Stimulated activated CD4-positive, alpha-beta T cell treated with anti-CD3 and anti-CD28 coated beads, Interleukin-4, amount 100 ng/mL, for 4 hours (primary cell): ENCODE measurements at places on chromosomes 6 and 20.
A peak's percentile ranks its signal among the peaks of the same experiment; 100 is the strongest.

DNA sequence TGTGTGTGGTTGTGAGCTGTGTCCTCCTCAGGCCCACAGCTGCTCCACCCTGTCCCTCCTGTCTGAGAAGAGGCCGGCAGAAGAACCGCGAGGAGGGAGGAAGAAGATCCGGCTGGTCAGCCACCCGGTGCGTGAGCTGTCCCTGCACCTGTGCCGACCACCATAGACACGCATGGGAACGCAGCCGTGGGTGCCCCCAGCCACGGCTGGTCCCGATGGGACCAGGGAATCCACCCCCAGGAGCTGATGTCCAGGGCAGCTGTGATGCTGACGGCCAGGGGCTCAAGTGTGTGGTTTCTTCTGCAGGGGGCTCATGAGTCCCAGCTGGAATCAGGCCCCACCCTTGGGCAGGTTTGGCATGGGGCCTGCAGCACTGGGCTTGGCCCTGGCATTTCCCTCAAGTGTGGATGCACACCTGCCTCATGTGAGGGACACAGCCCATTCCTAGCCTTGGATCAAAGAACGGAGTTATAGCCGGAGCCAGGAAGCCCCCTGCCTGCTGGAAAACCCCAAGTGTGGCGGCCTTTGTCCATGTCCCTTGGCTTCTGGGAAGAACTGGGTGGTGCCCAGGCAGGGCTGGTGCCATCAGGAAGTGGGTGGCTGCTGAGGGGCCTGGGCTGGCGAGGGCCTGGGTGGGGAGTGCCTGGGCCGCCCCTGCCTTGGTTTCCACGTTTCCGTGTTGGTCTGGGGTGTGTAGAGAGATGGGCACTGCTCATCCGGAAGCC lies 4.6 kb upstream of the TNFRSF6B start:
- no peak for DNase-seq

GRCh38 chr6:37279366-37280134 lies 21.6 kb upstream of the TMEM217 start:
- no peak for DNase-seq

DNA sequence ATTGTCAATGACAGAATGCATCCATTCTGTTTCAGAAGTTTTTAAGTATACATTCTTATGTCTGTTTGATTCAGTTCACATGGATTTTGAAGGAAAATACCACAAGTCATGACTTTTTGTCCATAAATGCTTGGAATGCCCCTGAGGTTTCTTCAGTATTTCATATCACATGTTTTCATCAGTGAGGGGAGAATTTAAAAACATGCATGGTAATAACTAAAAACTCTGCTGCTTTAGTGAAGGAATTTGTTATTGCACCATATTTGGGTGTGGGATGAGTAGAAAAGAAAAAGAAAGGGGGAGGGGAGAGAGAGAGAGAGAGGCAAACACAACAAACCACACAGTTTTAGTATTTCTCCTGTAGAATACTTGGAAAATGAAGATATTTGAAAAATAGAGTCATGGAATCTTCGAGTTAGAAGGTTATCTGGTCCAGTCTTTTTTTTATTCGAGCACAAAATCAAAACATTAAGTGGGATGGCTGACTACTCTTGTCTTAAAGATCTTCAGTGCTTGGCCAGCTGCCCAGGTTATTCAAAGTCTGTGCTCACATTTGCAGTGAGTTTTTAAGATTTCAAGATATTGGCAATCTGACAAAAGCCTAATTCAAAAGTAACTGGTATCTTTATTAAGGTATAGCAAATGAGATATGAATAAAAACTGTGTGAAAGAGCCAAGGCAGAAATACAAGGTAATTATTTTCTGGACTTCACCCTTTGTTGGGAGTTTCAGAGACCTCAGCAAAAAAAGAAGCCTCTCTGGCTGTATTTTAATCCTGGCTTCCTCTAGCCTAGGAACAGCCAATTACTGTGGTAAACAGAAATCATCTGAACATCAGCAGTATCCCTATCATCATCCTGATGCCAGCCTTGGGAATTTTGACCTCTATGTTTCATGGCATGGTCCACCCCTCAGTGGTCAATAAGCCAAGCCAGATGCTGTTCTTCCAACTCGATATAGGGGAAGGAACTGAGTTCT lies 687.9 kb upstream of the CITED2 start:
- DNase-seq = no peak

GRCh38 chr6:111757342-111757741 lies 115.9 kb downstream of the FYN start:
- DNase-seq = no peak

GRCh38 chr6:148064406-148065134 lies 278.1 kb upstream of the SASH1 start:
- DNase-seq = no peak

DNA sequence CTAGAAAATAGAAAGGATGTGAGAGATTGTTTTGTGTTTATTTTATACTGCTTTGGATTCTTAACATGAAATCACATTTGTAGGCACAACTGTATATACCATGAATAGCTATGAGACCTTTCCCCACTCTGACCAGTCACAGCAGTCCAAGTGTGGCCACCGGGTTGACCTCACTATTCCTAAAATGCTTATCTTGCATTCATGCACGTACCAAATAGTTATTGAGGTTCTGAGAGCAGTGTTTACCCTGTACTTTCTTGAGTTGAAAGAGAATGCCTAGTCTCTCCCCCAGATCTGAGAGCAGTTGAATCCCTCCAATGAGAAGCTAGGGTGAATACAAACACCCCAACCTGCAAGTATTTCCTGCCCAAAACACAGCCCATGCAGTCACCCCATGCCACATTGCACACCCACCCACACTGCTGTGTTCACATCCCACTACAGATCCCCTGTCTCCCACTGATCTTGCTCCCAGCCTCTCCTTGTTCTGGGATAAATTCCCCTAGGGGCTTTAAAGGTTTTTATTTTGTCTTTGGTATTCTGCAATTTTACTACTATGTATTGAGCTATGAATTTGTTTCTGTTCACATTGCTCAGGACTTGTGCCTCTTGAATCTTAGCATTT lies 51.6 kb downstream of the GOPC start:
- DNase-seq = no peak

DNA sequence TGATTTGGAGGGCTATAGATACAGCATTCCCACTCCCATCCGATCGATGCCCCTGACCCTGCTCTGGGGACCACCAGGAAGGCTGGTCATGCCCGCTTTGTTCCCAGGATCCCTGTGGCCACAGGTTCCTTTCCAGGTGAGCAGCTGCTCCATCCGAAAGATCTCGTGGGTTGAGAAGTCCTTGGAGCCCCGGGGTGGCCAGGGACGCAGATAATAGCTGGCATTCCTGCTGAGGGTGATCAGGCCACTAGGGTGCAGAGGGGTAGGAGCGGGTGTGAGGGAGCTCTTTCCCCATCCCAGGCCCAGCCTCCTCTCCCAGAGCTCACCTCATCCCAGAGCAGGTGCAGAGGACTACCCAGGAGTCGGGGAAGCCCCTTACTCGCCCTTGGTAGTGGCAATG lies 7.4 kb downstream of the ADAM33 start:
- no peak for DNase-seq

DNA sequence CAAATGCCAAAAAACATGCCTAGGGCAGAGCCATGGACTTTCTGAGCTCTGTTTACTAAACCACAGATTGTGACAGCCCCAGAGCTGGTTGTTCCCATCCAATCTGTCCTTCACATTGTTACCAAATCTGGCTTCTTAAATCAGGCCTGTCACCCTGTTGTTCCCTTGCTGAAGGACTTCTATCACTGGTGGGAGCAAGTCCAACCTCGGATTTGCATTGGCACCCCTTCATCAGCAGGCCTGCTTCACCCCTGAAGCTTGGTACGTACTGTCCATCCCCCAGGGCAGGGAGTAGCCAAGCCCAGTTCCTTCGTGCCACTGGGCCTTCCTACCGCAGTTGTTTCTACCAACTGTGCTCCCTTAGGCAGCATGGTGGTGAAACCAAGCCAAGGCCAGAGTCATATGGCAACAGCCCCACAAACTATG lies 357.3 kb upstream of the JARID2 start:
- DNase-seq = no peak

DNA sequence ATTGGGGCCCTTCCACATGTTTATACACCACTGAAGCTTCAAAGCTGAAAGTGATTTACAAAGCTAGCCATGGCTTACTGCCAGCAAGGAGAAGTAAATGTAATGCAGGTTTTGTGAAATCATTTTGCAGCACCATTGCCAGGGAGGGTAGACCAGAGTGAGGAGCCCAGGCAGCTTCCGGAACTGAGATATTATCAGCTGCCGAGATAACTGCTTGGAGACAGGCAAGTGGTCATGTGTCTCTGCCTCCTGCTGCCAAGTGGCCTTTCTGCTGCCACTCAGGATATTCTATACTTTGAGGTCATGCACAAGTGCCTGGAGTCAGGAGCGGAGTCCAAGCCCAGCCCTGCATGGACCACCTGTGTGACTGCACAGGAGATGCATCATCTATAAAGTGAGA lies 160.2 kb downstream of the SYNDIG1 start:
- no peak for DNase-seq

DNA sequence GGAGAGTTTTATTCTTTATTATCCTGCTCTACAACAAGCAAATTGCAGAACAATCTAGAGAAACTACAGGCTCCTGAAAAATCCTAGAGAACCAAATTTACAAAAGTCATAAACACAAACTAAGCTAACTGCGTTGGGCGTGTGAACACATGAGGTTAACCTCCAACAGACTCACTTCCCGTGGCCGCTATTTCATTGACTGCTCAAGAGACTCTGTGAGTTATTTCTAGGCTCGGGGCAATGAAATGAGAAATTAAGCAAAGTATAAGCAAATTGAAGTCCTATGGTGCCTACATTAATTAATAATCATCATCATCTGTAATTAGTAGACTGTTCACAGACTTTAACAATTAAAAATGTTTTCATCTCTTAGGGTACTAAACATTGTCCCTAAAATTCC lies 100.0 kb downstream of the MBOAT1 start:
- DNase-seq = no peak

DNA sequence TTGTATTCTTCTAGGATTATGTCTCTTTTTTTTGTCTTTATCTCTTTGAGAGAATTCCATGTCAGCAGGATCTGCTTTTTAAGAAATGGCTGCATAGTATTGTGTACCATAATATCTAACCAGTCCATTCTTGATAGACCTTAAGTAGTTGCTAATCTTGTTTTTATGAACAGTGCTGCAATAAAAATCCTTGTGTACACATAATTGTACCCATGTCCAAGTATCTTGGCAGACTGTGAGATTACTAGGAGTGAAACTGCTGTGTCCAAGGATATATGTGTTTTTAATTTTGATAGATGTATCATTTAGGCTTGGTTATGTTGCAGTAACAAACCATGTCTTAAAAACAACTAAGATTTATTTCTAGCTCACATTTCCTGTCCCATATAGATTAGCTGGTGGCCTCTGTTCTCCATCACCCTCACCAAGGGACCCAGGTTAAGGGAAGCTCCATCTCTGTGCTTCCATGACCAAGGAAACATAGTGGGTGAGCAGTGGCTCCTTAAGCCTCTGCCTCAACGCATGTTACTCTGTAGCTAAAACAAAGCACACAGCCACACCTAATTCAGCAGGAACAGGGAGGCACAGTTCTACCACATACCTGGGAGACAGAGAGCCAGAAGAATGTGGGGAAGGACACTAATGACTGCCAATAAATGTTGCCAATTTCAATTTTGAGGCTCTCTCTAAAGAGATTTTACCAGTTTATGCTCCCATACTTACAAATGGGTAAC lies 12.1 kb upstream of the SUMO4 start:
- DNase-seq = no peak

GRCh38 chr6:146065690-146066089 lies 36.8 kb downstream of the GRM1 start:
- DNase-seq = no peak

- DNase-seq = peak; percentile 37
Observed at GRCh38 chr20:2751878-2752566, 48.4 kb downstream of the CPXM1 start.

- DNase-seq = peak; percentile 31
Observed at GRCh38 chr20:33915726-33916331, 77.9 kb upstream of the RALY start.

DNA sequence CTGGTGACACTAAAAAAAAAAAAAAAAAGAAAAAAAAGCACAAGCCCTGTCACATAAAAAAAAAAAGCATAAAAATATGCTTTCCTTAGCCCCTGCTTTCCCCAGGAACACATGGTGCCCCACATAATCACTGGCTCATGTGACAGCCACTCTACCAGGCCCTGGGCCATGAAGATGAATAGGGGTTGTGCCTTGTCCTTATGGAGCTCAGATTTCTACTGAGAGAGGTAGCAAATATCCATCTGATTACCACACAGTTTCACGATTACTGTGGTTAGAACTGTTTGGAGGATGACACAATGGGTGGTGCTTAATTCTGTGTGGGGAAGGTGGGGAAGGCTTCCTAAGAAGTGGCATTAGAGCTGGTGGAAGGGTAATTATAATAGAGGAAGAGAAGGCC lies 9.3 kb downstream of the RAET1E start:
- DNase-seq = no peak

GRCh38 chr6:134318974-134319281 lies 1.0 kb upstream of the SGK1 start:
- no peak for DNase-seq

DNA sequence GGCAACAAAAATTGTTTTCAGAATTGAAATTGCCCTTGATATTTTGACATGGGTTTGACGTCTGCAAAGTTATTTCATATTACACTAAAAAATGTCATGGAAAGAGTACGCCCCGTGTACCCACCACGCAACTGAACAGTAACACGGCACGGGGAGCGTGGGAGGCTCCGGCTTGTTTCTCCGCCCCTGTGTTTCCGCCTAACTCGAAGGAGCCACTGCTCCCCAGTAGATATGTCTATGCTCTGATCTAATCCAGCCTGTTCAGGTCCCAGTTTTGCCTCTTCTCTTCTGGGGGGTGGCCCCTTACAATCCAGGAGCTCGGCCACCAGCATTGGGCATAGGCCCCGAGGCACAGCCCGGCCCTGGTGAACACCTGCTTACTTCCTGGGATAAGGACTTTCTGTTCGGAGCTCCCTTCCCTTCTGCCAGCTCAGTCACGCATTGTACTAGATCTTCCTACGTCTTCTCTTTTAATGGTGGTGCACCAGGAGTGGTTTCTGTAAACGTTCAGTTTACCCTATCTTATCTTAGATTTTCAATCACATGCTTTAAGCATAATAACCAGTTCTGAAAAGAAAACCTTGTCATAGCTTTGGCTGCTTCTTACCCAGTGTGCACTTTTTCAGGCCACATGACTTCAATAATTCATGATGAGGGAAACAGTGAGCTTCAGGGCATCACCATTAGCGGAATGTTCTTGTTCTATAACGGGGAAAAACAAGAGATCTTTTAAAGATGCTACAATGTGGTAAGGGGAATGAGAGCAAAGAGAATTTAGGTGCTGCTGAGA lies 43.9 kb upstream of the EXOC2 start:
- DNase-seq = no peak

DNA sequence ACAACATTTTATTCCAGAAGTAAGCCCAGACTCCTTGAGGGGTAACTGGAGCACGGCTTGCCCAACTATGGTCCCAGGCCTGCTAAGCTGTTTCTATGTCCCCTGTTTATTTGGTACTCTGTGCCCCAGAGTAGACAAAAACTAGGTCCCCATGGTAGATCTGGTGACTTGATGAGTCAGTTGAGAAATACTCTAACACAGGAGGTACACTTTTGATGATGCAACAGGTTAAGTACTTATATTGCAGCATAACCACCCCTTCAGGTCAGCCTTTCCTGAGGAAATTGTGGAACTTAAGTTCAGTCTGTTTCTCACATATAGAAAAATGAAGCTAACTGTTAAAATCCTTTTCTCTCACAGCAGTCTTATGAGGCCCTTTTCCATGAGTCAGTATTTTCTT lies 19.6 kb downstream of the TTPAL start:
- DNase-seq = no peak
